ENCODE measurements at places on chromosomes 1 and 21.

DNA sequence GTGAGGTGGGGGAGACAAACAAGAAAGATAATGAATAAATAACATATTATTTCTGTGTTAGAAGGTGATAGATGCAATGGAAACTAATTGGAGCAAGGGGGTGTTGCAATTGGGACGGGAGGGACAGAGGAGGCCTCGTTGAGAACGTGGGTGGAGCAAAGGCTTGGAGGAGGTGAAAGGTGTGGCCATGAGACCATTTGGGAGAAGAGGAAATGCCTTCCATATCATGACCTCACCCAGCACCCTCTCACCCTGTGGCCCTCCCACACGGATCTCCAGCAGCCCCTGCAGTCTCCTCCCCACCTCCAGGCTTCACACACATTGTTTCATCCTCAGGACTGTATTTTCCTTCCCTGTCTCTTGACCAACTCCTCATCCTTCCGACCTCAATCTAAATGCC is 85.3 kb upstream of the ARHGAP29 start:
- no peak for DNase-seq

DNA sequence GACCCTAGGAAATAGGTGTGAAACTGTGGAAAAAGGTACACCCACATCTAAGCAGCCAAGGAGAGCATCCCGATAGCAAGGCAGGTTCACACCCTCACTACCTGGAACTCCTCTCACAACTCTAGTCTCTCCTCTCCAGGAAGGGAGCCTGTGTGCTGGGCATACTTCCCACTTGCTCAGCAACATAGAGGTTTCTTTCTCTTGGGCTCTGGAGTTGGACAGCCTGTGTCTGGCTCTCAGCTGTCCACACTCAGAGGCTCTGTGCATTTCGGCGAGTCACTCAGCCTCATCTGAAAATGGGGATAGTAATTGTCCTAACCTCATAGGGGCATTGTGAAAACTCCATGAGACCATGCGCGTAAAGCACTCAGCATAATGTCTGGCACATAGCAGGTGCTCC is 29.6 kb upstream of the VWA5B1 start:
- no peak for DNase-seq

DNA sequence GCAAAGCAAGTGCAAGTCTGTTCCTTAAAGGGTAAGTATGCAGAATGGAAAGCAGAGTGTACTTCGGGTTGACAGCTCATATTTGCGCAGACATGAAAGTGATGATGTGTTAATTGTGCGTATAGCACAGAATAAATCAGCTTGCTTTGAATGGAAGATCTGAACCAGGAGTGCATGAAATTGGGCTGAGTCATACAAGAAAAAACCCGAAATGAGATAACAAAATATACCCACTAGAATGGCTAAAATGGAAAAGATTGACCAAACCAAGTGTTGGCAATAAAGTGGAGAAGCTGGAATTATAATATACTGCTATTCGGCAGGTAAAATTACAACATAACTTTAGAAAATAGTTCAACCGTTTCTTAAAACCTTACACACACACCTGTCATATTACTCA is 28.5 kb downstream of the CR1L start:
- no peak for DNase-seq

DNA sequence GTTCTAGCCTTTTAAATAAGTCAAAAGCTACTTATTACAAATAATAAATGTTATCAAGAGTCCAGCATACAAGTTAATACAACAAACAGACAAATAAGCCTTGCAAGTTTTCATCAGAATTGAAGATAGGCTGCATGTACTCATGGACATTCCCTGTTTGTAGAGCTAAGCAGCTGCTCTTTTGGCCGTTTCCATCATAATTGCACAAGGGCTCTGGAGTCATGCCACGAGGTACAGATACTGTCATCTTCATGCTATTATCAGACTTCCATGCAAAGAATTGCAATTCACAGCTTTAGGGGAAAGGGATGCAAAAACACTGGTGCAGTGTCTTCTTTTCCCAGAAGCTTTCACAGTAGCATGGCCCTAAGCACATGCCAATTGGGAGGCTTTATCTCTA is 52.8 kb upstream of the TBX15 start:
- DNase-seq: peak; percentile 18

- peak; percentile 96 for DNase-seq
Observed at GRCh38 chr1:55310505-55310971, 95.4 kb upstream of the USP24 start.

DNA sequence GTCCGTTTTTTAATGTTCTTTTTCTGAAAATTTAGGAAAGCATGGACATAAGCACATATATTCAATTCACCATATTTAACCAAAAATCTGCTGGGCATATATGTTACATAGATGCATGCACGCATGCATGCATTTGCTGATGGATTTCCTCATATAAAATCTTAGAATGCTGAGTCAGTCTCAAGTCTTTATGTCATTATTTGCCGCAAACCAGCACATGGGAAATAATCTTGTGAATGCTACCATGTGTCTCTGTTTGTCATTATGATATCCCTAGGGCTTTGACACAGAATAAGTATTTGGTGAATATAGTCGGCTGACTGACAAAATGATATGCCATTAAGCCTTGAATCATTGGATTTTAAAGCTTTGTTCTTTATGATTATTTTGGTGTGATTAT is 776.5 kb downstream of the KCNT2 start:
- DNase-seq: no peak

- DNase-seq: no peak
Observed at GRCh38 chr1:93692451-93692861, 10.8 kb upstream of the BCAR3 start.

DNA sequence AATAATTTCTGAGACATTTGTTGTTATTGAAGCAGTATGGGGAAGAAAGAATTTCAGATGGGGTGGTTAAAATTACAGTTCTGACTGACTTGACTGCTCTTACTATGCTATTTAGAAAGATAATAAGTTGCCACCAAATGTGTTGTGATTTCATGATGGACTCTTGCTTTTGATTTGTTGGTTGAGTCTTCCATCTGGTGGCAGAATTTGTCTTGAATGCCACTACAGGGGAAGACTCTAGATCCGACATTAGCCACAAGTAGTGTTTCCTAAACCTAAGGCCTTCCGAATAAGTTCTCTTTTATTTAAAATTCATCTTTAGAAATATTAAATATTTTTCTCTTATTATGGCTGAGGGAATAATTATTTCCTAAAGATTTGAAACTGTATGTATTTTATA is 190.9 kb upstream of the ADGRL4 start:
- peak; percentile 25 for DNase-seq

GRCh38 chr1:69269491-69269890 is 298.2 kb upstream of the LRRC7 start:
- no peak for DNase-seq

DNA sequence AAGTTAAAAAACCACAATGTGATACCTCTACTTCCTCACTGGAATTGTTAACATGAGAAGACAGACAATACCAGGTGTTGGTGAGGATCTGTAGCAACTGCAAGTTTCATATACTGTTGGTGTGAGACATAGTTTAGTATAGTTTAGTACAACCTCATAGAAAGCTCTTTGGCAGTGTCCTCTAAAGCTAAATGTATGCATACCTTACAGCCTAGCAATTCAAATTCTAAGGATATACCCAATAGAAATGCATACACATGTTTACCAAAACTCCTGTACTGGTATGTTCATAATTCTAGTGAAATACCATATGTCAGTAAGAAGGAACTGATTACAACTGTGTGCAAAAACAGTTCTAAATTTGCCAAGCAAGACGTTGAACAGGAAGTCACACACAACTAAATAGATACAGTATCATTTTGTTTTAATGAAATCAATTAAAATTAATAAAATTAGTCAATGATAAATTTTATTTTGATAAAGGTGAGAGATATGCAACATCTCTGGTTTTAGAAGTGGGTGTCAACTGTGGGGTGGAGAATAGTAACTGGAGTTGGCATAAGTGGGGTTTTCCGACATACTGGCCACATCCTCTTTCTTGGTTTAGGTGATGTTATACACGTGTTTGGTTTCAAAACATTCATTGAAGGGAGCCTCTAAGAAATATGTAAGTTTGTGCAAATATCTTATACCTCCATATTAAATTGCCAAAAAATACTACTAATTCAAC is 450.7 kb downstream of the PTPRC start:
- DNase-seq: no peak

GRCh38 chr1:69535490-69535889 is 32.2 kb upstream of the LRRC7 start:
- no peak for DNase-seq

- DNase-seq: no peak
Observed at GRCh38 chr1:181711820-181712219, 228.5 kb downstream of the CACNA1E start.

- no peak for DNase-seq
Observed at GRCh38 chr1:220877377-220878095, 1.7 kb upstream of the HLX start.

GRCh38 chr1:89906088-89906487 is 85.3 kb downstream of the LRRC8D start:
- DNase-seq: no peak

DNA sequence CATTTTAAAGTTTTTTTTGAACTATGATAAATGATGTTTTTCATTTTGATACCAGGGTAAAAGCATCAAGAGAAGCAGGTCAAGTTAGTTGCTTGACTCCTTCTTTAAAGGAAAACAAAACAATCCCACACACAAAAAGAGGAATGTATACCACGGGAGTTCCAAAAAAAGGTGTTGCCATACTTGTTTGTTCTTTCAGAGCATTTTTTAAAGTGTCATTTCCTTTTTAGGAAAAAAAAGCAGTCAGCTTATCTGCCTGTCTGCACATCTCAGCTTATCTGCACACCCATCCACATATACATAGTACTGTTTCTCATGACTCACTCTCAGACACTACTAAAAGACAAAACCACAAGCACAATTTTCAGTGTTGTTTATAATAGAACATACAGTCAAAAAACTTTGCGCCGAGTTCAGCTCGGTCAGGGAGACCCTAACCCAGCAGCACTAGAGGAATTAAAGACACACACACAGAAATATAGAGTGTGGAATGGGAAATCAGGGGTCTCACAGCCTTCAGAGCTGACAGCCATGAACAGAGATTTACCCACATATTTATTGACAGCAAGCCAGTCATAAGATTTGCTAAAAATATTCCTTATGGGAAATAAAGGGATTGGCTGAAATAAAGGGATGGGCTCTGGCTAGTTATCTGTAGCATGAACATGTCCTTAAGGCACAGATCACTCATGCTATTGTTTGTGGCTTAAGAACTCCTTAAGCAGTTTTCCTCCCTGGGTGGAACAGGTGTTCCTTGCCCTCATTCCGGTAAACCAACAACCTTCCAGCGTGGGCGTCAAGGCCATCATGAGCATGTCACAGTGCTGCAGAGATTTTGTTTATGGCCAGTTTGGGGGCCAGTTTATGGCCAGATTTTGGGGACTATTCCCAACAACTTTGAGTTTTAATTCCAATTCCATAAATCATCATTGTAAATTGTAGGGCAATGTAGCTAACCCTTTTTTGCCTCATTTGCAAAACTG is 11.4 kb upstream of the MNDA start:
- no peak for DNase-seq

DNA sequence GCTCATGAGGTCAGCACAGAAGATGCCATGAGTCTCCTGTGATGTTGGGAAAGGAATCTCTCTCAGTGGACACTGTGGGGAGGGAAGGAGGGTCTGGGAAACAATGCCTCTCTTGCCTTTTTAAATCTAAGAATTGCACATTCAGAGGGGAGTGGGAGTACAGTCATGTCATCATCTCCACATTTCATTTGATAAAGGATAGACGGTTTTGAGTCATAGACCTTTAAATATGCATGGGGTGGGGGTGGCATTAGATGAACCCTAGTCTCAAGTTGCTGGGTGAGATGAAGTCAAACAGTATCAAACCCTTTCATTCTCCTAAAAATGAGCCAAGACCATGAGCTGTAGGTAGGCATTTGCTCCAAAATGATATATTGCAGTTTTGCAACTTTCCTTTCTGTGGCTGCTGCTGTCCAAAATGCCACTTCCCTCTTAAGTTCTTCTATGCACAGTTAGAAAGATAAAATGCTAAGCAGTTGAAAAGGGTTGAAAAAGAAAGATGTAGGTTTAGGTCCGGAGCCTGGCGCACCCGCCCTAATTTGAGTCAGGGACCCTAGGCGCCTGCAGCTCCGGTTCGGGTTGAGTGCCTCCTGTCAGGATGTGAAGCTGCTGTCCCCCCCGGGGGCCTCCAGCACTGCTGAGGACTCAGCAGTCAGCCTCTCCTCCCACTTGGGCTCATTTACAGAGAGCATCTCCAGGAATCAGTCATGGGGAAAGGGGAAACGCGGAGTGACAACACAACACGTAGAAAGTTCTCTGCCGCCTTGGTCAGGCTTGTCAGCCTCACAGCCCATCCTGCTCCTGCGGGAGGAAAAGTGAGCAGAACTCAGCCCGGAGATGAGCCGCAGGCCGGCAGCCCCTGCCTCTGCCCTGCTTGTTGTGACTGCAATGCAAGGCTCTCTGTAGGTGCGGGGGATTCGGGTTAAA is 479.3 kb upstream of the RUNX1 start:
- no peak for DNase-seq

GRCh38 chr1:176136891-176137290 is 70.2 kb downstream of the COP1 start:
- no peak for DNase-seq

DNA sequence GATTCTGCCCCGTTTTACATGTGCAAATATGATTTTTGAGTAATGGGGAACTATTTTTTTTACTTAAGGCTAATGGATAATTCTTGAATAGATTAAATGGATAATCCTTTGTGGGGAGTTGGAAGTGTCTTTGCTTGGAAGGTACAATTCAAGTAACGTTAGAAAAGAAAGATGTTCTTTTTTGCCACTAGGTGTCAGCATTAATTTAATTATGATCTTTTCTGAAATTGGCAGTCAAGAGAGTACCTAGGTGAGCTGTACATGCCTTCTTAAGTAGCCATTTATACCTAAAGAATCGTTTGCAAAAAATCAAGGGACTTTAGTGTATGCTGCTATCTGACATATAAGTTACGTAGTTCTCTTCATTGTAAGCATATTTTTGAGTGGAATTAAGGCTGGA is 2.2 kb downstream of the FBXO28 start:
- DNase-seq: no peak

DNA sequence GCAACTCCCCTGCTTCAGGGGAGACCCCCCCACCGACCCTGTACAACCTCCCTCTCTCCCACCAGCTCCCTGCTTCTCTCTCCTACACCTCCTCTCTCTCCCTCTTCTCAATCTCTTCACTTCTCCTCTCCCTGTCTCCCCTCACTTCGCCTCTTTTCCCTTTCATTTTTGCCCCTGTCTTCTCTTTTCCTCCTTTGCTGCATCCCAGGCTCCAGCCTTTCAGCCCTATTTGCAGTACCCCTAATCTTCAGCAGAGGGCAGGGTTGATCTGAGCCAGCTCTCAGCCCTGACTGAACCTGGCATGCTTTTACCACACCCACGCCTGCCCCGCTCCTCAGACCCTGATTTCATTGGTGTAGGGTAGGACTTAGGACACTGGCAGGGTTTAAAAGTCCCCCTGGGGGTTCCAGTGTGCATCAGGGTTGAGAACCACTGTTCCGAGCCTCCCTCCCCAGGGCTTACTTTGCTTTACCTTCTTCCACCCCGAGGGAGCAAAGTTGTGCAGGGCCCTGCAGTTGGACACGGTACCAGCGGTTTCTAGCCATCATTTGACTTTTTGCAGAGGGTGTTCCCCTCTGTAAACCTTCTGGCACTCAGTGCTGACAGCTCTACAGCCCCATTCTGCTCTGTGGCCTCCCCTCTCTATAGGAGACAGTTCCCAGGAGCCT is 67.3 kb upstream of the CNTN2 start:
- DNase-seq: peak; percentile 9
